ENCODE measurements at places on chromosomes 3 and 15. TPM values are rescaled to one million over a fixed set of nuclear protein-coding genes. Genes with fewer than 3 reads are reported as not detected.

Gene MESP2
- total RNA-seq: not detected

Gene FAM81A
- total RNA-seq: 0.06 TPM

Gene PTX3
- 566 TPM for total RNA-seq

Gene ADCY5
- total RNA-seq: 0.06 TPM

Gene CCR3
- total RNA-seq: not detected

Gene FGF12
- total RNA-seq: 2.9 TPM

Gene CLDN18
- not detected for total RNA-seq

Gene CAMP
- not detected for total RNA-seq

Gene GOLGA8G
- not detected for total RNA-seq

Gene SQOR
- total RNA-seq: 104 TPM

Gene CLDN11
- 216 TPM for total RNA-seq

Gene TYRO3
- total RNA-seq: 6.8 TPM

Gene ABHD2
- total RNA-seq: 80.1 TPM

Gene NLGN1
- 4.0 TPM for total RNA-seq

Gene ACKR2
- total RNA-seq: 0.16 TPM

Gene GTPBP8
- total RNA-seq: 19.1 TPM

Gene IL17RC
- total RNA-seq: 11.7 TPM

Gene COL6A5
- not detected for total RNA-seq

Gene ZNF501
- total RNA-seq: 5.3 TPM

Gene DAZL
- not detected for total RNA-seq

Gene ZNF197
- total RNA-seq: 9.8 TPM

Gene DUOXA1
- total RNA-seq: not detected

Gene GCNT3
- not detected for total RNA-seq

Gene CCR1
- total RNA-seq: not detected

Gene CAMK2N2
- not detected for total RNA-seq

Gene ATP13A4
- total RNA-seq: 0.13 TPM

Gene TTLL13
- 0.06 TPM for total RNA-seq

Gene CYP8B1
- not detected for total RNA-seq

Gene SERINC4
- total RNA-seq: not detected

Gene MFAP1
- total RNA-seq: 18.9 TPM

Gene SLC28A1
- total RNA-seq: not detected

Gene SLC15A2
- under 0.01 TPM for total RNA-seq

Gene SLC24A5
- not detected for total RNA-seq

Gene C2CD4B
- 36.1 TPM for total RNA-seq

Gene LRRC28
- total RNA-seq: 10.7 TPM

Gene NPAP1
- total RNA-seq: not detected

Measured in bladder microvascular endothelial cell (primary cell).